ENCODE measurements at places on chromosomes 11 and 22.

- no peak for DNase-seq
These were observed 5.8 kb downstream of the RAB38 start for GRCh38 chr11:88169471-88169870.

GRCh38 chr22:36385491-36386350, 2.0 kb downstream of the MYH9 start:
- peak; percentile 43 for DNase-seq

DNA sequence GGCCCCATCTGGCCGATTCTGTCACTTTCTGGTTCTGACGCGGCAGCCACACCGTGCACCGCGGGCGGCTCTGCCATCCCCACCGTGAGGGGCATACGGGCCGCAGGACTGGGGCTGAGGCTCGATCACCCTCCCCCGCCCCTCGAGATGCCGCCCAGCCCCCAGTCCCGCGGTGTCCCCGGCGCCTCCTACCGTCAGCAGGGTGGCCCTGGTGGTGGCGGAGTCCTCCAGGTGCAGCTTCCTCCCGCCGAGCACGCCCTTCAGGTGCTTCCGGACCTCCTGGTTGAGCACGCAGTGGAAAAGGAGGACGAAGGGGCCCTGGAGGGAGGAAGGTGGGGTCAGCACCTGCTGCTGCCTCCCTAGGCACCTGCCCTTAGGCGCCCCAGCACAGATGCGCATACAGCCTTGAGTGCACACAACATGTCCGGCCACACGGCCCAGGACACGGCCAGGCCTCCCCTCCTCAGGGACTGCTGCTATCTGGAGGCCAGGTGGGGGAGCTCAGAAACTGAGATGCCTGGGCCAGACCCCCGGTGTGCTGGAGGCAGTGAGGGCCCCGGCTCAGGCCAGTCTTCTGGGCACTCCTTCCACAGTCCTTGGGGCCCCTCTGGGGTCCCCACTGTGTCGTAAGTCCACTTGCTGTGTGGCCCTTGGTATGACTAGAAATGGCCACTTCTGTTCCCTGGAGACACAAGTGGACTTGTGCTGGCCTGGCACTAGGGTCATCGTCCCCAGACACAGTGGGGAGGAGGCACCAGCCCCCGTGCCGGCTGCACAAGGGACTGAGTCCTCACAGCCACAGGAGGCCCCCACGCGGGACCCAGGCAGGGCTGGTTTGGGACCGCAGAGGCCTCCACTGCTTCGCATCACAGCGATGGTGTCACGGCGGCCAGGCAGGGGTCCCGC, 31.5 kb downstream of the TRMU start:
- no peak for DNase-seq

DNA sequence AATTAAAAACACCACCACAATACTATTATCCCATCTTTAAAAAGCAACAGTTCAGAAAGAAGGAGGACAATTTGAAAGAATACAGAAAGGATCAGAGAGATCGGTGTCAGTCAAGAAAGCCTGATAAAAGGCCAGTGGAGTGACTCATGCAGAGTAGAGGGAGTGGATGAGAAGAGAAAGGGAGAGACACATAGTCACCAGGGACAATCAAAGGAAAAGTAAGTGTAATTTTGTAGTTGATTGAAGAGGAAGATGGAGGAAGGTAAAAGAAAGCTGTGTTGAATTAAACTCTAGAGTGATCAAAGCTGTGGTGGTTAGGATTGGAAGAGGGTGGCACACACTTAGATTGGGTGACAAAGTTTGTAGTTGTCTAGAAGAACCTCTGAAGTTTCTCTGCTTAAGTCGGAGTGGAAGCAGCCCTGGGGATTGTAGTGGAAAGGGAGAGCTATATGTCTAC, 14.1 kb downstream of the SPECC1L start:
- no peak for DNase-seq

- DNase-seq: no peak
These were observed 40.5 kb downstream of the MICAL2 start for GRCh38 chr11:12150831-12151382.

GRCh38 chr22:35359380-35360065, 21.4 kb upstream of the HMOX1 start:
- DNase-seq: no peak

DNA sequence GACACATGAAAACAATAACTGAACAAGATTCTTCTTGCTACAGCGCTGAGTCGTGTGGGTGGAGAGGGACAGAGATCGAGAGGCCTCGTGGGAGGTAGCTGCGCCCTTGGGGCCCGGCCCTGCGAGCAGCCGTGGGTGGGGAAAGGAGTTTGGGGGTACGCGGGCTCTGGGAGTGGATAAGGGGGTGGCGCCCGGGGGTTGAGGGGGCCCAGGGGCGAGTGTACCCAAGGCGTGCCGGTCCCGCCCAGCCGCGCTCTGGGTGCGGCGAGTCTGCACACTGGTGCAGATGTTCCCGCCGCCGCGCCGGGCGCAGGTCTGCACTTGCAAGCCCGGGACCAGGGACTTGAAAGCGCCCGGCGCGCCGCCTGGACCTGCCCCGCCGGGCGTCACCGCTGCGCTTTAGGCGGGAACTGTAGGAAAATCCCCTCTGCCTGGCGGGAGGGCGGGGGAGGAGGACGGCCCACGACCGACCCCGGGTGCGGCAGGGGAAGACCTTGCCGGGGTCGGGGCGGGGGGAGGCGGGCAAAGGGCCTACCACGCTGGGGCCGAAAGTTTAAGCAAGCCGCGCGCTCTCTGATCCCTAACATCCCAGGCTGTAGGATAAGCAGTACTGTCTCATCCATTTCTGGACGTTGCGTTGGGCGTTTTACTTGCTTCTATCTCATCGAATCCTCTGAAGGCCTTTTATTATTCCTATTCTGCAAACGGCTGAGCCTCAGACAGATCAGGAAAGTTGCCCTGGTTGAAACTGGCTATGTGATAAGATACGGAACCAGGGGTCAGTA, 1.4 kb upstream of the KREMEN1 start:
- DNase-seq: no peak

DNA sequence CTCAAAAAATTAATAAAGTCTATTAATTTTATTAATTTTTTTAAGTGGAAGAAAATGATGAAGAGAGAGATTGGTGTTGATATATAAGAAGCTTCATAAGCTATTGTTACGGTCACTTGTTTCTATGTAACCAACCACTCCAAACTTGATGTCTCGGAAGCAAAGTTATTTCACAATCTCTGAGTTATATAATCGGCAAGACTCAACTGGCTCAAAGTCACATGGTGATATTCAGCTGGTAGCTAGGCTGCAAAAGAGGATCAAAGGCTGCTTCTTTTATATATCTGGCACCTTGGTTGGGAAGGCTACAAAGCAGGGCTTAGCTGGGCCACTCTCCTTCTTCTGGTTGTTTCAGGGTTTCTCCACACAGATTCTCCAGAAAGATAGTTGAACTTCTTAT, 245.1 kb upstream of the ARHGAP42 start:
- no peak for DNase-seq

DNA sequence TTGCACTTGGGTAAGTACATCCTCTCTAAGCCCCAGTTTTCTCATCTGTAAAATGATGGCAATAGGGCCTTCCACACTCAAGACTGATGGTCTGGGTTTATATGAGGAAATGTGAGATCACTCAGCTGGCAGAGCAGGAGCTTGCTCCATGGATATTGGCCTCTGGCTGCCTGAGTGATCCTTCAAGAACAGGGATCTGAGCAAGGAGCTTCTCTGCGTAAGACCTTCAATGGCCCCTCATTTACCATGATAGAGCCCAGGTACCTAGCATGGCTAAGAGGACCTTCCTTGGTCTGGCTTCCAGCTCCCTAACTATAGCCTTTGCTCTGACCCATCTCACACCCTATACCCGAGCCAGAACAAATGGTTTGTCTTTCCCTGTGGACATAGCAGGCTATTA, 5.5 kb downstream of the ROBO4 start:
- DNase-seq: no peak

GRCh38 chr22:23500508-23501260, 79.4 kb downstream of the IGLL1 start:
- DNase-seq: no peak

- no peak for DNase-seq
These were observed 63.9 kb upstream of the B3GAT1 start for GRCh38 chr11:134475951-134476350.

DNA sequence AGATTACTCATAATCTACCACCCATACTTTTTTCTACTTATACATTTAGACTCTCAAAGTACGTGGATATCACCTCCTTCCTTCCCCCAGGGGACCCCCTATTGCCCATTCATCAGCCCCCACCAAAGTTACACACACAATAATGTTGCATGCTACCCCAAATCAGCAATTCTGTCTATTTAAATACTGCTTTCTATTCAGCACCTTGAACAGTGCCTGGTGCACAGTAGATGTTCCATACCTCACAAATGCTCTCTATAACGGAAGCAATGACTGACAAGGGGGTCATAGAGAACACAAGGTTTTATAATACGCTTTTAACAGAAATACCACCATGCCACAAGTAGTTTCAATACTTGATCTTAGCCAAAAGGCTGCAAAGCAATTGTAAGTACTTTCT, 370.7 kb downstream of the MIAT start:
- DNase-seq: no peak

DNA sequence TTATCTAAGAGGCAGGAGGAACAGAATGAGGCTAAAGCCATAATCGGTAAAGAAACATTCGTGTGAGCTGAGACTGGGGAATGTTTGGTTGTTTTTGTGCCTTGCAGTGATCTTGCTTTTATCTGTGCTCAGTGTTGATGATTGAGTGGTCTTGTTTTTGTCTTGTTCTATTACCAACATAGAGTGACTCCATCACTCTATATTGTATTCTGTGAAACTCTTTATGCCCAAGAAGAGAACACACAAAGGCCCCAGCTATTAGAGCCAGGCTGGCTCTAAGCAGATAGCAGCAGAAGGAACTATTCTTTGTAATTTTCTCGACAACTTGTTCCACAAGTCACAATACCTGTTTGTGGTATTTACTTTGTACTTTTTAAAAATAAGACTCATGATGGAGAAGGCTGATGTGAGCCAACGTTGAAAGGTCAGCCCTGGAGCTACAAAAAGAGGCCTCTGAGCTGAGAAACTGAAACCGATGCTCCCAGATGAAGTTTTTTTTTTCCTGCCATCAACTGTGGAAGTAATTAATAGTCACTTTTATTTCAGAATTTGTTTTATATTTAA, 68.4 kb downstream of the LARGE1 start:
- no peak for DNase-seq

DNA sequence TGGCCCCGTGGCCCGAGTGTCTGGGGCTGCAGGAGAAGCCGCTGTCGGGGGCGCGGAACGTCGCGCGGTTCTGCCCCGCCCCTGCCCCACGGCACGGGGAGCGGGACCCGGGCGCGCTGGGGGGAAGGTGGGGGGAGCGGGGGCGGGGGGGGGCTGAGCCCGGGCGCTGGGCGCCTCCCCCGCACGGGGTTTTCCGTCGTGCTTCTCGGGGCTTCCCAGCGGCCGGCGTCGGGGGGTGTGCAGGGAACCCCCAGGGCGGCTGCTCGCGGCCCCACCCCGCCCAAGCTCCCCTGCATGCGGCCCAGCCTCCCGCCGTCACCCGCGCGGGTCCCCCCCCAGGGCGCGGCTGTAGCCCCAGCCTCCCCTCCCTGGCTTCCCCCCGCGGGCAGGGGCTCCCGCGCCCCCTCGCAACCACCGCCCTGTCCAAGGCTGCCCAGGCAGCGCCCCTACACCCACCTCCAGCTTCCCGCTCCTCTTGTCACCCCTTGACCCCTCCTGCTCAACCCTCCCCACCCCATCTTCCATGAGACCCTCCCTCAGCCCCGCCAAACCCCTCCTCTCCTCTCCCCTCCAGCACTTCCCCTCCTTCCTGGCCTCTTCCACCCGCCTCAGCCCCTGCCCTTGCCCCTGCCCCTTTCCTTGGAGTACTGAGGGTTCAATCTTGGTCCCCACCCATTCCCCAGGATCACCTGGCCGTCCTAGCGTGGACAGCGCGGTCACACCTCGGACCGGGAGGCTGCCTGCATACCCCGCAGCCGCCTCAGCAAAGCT, 1.7 kb downstream of the IL17REL start:
- no peak for DNase-seq

DNA sequence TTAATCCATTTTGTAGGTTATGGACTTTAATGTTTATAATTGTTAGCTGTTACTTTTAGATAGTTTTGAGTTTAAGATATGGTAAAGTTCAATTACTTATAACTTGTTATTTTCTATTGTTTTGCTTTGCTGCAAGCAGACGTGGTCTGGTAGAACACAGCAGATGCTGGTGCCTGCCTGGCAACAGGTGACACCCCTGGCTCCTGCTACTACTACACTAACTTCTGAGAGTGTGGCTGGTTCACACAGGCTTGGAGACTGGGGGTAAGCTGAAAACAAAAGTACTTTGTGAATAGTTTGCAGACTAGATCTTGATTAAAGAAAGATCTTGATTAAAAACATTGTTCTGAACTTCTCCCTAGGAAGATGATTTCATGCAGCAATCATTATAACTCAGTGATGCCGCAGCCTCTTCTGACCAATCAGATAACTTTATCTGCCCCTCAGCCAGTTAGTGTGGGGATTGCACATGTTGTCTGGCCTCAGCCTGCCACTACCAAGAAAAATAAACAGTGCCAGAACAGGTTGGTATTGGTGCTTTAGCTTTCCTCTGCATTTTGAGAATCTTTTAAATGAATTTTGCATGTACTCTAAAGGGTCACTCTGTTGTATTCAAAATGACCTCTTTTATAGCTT, 90.4 kb downstream of the HIPK3 start:
- DNase-seq: no peak

- no peak for DNase-seq
These were observed 270.2 kb upstream of the LUZP2 start for GRCh38 chr11:24226606-24227005.

DNA sequence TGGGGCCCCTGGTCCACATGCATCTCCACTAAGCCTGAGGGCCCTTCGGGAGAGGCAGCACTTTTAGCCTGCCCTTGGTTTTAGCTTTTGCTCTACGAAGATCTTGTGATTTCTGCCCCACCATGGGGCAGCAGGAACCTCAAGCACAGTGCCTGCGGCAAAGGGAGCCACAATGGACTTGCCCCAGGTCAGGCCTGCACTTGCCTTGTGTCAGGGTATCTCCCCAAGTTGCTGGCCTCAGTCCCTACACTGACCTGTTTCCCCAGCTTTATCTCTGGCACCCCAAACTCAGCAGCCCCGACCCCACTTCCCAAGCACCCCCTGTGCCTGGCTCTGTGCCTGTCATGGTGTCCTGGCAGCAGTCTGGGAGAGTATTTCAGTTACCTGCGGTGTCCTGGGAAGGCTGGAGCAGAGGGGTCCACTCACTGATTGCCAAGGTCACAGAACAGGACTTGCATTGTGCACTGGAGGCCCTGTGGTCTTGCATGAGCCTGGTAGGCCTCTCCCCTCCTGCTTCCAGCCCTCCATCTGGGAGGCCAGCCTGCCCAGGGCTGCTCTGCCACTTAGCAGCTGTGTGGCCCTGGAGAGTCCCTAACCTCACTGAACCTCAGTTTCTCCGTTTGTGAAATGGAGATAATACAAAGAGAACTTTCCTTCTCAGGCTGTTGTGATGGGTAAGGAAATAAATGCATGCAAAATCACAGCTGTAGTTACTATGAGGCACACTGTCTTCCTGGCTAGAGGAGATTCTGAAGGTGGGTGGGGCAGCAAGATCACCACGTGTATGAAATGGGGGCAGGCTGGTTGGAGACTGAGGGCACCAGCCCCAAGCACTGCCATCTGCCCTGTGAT, 3.6 kb upstream of the AIFM3 start:
- DNase-seq: no peak
